AG08395 (cell line): ENCODE measurements at places on chromosomes 4 and X.
A peak's percentile ranks its signal among the peaks of the same experiment; 100 is the strongest.

GRCh38 chr4:40550948-40551462, 78.7 kb downstream of the RBM47 start:
- DNase-seq = peak; percentile 29

DNA sequence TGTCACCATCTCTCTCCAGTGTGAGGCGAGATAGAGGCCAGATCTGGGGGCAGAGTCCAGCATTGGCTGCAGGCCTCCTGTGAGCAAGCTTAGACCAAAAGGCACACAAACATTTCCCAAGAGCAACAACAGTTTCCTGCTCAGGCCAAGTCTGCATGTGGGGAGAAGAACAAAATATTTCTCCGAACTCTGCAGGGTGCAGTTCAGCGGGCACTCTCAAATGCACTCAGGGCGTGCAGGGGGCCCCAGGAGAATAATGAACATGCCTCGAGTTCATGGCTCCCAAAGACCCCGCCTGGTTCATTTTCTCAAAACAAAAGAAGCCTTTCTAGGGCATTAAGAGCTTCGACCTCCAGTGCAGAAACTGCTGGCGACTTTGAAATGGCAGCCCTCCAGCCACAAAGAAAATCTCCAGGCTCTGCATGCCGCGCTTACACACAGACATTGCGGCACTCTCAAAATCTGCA, 57.8 kb upstream of the HELT start:
- no peak for DNase-seq

- DNase-seq = peak; percentile 64
Measured at GRCh38 chrX:39809331-39809730, 288.4 kb downstream of the BCOR start.

DNA sequence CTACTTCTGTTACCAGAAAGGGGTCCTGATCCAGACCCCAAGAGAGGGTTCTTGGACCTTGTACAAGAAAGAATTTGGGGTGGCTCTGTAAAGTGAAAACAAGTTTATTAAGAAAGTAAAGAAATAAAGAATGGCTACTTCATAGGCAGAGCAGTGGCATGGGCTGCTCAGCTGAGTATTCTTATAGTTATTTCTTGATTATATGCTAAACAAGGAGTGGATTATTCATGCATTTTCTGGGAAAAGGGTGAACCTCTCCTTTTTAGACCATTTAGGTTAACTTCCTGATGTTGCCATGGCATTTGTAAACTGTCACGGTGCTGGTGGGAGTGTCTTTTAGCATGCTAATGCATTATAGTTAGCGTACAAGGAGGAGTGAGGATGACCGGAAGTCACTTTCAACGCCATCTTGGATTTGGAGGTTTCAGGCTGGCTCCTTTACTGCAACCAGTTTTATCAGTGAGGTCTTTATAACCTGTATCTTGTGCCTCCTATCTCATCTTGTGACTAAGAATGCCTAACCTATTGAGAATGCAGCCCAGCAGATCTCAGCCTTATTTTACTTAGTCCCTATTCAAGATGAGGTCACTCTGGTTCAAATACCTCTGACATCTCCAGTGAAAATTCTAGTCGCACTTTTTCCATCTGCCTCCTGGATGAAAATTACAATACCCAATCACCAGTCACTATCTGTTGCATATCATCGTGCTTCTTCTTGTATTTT, 15.5 kb upstream of the TDO2 start:
- DNase-seq = no peak

GRCh38 chrX:4710618-4711433, 997.4 kb upstream of the PRKX start:
- no peak for DNase-seq

GRCh38 chr4:70895405-70895804, 6.8 kb upstream of the MOB1B start:
- peak; percentile 36 for DNase-seq

- DNase-seq = no peak
Measured at GRCh38 chr4:164847967-164848649, 28.9 kb upstream of the APELA start.
